ENCODE measurements at places on chromosomes 12 and 14.

DNA sequence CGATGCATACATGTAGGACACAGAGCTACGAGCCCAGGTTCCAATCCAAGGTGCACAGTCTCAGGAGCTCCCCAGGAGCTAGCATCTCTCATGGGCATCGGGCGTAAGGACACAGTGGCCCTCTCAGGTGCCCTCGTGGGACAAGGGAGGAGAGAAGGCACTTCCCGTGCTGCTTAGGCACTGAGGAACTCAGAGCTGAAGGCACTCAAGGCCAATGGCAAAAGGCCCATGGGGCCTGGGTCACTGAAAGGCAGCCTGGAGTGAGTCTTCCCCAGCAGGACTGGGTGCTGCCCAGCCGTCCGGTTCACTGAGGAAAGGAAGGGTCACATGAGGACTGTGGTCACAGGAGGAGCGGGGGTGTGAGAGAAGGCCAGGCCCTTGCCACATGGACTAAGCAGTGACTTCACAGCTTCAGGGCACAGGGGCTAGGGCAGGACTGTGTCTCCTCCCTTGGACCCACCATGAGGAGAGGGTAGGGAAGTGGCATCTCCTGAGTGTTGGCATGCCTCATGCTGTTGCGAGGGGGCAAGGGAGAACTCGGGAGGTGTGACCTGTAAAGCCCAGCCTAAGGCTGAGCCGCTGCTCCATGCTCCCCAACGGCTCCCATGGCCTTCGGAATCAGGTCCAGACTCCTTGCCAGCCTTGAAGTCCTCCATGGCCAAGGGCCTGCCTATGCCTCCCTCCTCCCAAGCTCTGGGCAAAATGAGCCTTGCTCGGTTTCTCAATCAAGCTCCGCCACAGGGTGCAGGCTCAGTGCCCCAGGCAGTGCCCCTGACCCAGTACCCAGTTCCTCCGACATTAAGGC, 51.8 kb downstream of the CHGA start:
- DNase-seq: no peak

DNA sequence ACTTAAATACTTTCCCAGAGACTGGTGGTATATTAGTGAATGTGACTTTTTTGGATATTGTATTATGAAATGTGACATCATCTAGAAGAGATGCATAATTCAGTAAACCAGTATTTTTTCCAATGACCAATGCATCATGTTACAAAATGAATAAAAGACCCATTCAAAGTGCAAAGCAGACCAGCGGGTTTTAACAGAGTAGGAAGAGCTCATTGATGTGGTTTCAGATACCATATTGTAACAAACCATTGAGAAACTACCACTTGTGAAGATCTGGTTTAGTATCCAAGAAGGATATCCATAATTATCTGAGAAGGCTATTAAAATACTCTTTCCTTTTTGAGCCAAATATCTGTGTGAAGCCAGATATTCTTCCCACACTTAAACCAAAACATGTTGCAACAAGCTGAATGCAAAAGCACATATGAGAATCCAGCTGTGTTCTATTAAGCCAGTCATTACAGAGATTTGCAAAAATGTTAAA, 47.7 kb downstream of the MVK start:
- DNase-seq: no peak

- DNase-seq: peak; percentile 75
These were observed at the start of gene CRADD for GRCh38 chr12:93677195-93678064. Gene CRADD (plus strand): TSS chr12:93677375.

DNA sequence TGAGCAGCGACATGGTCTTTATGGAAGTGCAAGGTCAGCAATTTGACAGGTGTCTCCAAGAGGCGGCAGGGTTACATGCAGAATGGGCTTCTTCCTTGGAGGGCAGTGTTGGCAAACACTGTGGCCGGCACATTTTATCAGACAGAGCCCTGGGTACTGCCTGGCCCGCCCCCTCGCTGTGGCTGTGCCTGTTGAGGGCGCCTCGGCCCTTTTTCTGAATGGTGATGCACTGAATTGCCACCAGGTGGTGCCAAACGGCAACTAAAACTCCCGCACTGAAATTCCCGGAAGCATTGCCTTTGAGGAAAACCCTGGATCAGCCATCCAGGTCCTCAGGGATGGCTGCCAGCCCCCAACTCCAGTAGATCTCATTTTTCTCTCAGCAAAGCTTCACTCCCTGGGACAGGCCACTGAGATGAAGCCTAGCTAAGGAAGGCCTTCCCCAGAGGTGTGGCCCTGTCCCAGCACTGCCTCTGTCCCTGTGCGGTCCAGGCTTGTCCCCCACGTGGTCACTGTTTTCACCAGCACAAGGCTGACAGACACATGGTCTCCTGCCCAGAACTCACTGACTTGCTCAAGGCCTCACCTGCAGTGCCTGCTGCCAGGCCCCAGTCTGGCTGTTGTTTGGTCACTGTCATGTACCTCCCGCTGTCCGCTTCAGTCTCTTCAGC, 73.6 kb downstream of the TESC start:
- peak; percentile 82 for DNase-seq

DNA sequence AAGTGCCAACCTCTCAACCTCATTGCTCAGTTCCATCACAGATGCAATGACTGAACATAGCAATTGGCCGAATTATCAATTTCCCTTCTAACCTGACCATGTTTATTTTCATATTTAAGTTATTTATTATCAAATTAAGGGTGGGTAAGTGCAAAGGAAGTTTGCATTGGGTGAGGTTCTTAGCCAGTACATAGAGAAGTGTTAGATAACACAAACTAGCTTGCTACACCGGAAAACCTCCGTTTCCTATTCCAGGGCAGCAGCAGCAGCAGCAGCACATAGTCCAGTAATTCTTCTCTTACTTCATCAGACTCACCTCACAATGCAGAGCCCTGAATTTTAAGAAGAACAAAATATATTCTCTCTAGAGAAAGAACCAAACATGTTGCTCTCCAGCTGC, 200.5 kb upstream of the OR4E1 start:
- no peak for DNase-seq

DNA sequence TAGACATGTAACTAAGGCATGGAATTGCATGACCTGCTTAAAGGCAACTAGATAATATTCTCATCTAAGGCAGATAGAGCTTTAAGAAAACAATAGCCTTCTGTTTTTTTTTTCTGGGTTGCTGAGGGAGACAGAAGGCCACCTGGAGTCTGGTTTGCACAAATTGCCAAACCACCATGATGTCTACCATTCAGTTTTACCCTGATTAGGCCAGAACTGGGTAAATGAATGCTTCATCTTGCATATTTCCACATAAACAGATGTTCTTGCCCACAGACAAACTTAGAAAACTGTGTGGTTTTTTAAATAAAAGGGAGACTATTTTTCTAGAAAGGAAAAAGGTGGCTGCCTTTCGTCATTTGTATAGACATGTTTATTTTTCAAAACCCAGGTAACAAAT, 278.7 kb upstream of the PRICKLE1 start:
- no peak for DNase-seq

DNA sequence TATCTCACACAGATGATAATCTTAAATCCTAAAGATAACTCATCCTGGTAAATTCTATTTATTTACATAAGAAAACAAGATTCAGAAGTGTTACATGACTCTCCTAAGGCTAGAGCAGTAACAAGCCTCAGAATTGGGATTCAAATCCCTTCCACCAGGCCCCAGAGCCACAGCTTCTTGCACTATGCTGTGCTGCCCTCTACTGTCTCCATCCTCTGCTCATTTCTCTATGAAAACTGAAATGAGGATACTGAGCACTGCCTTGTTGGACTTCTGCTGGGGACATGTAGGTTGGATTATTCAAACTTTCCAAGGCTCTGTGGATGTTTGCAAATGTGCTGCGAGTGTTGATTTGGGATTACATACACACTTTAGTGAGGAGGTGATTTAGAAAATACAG, 23.5 kb upstream of the C12orf50 start:
- DNase-seq: peak; percentile 22
